ENCODE measurements at places on chromosomes 3 and 15.

DNA sequence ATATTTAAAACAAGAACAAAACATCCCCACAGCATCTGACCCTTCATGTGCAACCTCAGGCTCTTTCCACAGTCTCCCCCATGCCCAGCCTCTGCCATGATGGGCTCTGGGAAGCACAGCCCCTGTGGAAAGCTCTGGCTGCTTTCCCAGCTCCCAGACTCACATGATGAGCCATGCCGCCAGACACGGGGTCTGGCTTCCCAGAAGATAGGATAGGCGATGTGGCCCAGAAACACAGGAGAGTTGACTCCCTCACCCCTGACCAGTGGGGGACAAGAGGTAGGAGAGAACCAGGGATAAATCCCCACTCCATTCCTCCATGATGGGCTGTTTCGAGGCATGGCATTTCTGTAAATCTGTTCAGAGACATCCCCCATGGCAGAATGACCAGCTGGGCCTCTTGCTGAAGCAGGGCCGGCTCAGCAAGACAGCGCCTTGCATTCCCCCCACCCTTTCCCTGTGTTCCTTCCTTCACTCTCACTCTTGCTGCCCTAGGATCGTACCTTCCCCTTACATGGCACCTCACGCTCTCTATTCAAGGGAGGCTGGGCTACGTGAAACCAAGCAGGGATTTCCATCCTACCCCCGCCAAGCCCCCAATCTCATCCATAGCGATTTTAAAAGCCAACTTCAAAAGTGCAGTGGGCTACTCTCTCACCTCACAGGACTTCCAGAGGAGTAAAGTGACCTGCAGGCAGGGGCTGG lies 192.4 kb downstream of the ABHD5 start:
- no peak for DNase-seq

- no peak for DNase-seq
Measured at GRCh38 chr3:59566481-59566975, 516.7 kb upstream of the CFAP20DC start.

DNA sequence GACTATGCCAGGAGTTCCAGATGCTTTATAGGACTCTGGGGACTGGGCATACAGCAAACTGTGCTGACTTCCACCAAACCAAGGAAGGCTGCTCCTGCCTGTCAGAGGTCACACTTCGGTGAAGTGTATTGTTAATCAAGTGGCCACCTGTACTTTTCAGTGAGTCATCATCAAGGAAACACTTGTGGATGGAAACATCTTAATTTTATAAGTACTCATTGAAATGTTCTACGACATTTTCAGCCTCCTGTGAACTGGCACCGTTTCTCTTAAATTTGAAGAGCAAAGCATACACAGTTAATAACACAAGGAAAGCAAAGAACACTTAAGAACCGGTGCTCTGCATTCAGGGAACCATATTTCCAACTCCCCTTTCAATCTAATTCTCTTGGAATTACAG lies 801.7 kb upstream of the DPPA4 start:
- DNase-seq: no peak

GRCh38 chr15:80171787-80172186 lies 19.0 kb downstream of the FAH start:
- DNase-seq: no peak

DNA sequence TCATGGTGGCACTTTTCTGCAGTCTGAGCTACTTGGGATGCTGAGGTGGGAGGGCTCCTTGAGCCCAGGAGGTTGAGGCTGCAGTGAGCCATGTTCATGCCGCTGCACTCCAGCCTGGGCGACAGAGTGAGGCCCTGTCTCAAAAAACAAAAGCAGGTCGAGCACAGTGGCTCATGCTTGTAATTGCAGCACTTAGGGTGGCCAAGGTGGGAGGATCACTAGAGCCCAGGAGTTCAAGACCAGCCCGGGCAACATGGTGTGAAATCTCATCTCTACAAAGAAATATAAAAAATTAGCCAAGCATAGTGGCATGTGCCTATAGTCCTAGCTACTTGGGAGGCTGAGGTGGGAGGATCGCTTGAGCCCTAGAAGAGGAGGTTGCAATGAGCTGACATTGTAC lies 10.0 kb downstream of the UBAP1L start:
- DNase-seq: no peak

DNA sequence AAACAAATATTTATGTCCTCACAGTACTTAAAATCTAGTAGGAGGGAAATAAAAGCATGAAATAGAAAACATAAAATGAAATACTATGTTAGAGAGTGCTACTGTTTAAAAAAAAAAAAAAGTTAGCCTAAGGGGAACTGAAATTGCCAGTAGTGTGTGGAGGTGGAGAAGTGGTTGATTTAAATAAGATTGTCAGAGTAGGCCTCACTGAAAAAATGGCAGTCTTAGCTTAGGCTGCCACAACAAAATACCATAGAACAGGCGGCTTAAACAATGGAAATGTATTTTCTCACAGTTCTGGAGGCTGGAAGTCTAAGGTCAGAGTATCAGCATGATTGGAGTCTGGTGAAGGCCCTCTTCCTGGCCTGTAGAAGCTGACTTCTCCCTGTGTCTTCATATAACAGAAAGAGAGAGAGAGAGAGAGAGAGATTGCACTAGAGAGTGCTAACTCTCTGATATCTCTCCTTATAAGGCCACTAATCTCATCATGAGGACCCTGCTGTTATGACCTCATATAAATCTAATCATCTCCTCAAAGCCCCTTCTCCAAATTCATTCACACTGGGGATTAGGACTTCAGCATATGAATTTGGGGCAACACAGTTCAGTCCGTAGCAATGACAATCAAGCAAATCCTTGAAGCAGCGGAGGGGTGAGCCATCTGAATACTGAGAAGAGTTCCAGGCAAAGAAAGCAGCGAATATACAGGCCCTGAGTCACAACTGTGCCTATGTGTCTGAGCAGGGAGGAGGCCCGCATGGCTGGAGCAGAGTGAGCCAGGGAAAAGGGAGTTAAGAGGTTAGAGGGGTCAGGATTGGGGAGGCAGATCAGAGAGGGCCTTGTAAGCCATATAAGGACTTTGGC lies 23.6 kb upstream of the LRRC34 start:
- no peak for DNase-seq

DNA sequence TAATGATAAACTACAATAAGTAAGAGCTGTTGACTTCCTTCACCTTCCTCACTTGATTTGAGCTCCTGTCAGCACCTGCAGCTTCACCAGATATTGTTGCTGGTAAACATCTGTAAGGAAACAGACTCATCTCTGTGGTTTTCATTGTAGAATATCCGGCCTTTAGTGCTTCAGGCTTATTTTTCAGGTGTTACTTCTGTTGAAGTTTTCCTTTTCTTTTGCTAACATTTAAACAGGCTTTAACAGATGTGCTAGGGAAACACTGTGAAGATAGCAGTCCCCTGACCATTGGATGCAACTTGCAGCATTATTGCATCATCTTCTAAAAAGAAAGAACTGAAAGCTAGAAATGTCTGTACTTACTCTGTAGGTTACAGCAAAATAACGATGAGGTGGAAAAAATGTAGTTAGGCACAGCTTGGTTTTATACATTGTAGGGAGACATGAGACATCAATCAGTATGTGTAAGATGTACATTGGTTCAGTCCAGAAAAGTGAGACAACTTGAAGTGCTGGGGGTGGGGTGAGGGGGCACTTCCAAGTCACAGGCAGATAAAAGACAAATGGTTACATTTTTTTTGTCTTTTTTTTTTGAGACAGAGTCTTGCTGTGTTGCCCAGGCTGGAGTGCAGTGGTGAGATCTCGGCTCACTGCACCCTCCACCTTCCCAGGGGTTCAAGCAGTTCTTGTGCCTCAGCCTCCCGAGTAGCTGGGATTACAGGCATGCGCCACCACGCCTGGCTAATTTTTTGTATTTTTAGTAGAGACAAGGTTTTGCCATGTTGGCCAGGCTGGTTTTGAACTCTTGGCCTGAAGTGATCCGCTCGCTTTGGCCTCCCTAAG lies 10.2 kb downstream of the EDEM1 start:
- DNase-seq: no peak

DNA sequence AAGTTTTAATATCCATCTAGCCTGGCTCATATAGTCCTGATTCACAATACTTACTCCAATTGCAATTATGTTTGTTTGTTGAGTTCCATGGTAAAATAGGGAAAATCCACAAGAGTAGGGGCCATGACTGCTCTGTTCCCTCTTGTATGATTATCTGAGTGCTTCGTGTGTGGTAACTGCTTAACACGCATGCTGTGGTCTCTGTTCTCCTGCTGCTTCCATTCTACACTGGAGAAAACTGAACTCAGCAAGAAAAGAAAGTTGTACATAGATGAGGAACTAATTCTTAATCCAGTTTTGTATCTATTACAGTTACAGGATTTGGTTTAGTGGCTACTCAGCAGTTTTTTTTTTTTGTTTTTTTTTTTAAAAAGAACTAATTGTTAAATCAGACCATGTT lies 223.0 kb upstream of the SATB1 start:
- DNase-seq: no peak

GRCh38 chr3:72727726-72728125 lies 120.5 kb downstream of the SHQ1 start:
- no peak for DNase-seq

DNA sequence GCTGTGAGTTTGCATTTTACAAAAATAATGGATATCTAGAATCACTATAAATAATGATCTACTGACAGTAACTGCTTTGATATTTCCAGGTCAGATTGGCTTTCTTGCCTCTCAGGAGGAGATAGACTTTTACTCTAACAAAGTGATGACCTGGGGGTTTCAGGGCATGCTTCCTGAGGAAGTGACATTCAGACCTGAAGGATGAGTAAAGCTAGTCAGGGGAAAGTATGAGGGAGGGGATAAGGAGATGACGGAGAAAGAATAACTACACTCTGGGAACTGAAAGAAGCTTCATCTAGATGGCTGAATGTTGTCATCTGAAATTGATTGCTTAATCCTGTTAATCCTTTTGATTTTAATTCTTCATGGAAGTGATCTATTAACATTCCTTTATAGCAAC lies 32.2 kb downstream of the ARMC8 start:
- DNase-seq: no peak

- DNase-seq: no peak
Measured at GRCh38 chr3:196377321-196377720, 39.1 kb upstream of the TM4SF19 start.

DNA sequence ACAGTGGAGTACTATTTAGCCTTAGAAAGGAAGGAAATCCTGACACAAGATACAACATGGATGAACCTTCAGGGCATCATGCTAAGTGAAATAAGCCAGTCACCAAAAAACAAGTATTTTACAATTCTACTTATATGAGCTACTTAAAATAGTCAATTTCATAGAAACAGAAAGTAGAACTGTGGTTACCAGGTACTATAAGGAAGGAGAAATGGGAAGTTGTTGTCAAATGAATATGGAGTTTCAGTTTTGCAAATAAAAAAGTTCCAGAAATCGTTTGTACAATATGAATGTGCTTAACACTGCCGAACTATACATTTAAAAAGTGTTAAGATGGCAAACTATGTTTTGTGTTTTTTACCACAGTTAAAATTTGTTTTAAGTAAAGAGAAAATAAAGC lies 26.8 kb downstream of the TRANK1 start:
- no peak for DNase-seq

GRCh38 chr15:45611305-45611704 lies 23.5 kb upstream of the SQOR start:
- DNase-seq: no peak

- DNase-seq: no peak
Measured at GRCh38 chr15:25803036-25803435, 60.1 kb downstream of the ATP10A start.

GRCh38 chr3:160448845-160449635 lies 546 bp downstream of the TRIM59 start:
- no peak for DNase-seq

GRCh38 chr3:42508562-42508961 lies 6.1 kb downstream of the VIPR1 start:
- DNase-seq: no peak

DNA sequence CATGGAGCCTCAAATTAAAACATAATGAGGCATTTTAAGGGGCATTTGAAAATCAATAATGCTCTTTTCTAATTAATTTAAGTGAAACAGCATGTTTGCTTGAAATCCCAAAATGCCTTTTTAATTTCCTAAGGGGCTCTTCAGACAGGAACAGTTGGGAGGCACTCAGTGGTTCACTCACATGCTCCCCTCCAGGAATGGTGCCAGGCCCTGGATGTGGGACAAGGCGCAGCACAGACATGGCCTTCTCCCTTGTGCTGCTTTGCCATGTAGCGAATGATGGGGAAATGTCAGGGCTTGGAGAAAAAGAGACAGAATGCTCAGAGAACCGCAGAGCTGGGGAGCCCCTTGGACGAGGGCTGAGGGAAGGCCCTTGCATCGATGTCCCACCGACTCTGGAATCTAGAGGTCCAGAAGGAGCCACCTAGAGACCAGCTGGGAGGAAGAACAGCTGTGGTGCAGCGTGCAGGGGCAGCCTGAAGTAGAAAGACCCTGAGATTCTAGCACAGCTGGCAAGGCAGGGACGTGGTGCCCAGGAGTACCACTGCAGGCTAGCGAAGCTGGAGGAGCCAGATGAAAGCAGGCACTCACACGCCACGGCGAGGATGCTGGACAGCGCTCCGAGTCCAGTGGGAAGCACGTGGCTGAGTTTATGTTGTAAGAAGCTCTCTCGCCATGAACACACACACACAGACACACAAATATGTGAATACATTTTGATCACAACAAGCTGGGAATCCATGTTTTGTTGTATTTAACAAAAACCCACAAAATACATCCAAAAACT lies 27.0 kb downstream of the NSMCE3 start:
- no peak for DNase-seq

DNA sequence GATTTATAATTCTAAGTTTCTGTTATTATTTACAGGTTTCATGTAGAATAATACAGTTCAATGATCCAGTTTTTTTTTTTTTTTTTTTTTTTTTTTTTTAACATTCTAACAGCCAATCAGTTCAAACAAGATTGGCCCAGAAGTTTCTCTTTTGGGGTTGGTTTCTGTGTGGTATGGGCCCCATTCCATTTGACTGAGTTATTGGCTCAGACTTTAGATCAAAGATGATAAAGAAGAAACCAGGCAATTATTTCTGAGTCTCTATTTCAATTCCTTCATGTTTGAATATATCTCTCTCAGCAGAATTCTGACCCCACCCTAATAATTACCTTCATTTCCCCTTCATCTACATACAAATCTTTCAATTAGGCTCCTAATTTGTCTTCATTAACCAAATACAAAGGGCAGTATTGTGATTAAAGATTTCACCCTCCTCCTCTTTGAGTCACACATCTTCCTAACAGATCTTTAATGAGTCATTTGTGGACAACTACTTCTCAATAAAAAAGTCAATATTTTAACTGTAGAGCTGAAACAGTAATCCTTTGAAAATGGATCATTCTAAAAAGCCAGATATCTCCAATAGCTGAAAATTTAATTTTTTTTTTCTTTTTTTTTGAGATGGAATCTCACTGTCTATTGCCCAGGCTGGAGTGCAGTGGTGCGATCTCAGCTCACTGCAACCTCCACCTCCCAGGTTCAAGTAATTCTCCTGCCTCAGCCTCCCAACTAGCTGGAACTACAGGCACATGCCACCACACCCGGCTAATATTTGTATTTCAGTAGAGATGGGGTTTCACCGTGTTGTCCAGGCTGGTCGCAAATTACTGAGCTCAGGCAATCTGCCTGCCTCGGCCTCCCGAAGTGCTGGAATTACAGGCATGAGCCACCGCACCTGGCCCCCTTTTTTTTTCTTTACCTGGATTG lies 878.8 kb downstream of the NAALADL2 start:
- no peak for DNase-seq

Data from AG09309 (cell line).